ENCODE measurements at places on chromosomes 3 and 15.

GRCh38 chr3:9397906-9398699 is 688 bp downstream of the SETD5 start:
- peak; percentile 4 for DNase-seq

DNA sequence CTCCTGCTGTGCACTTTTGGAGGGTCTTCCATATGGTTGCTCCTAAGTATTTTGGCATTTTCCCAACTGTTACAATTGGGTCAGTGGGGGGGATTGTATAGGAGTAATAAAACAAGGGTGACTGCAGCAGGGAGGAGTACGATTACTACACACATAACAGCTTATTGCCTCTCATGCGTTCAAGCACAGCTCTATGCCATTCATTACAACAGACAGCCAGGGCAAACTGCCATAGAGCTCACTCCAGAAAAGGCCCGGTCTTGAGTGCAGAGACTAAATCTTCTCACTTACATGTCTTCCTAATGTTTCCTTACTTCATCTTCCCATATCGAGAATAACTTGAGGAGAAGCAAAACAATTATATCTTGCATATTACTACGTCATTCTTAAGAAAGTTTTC is 1.4 kb upstream of the CHMP2B start:
- no peak for DNase-seq

DNA sequence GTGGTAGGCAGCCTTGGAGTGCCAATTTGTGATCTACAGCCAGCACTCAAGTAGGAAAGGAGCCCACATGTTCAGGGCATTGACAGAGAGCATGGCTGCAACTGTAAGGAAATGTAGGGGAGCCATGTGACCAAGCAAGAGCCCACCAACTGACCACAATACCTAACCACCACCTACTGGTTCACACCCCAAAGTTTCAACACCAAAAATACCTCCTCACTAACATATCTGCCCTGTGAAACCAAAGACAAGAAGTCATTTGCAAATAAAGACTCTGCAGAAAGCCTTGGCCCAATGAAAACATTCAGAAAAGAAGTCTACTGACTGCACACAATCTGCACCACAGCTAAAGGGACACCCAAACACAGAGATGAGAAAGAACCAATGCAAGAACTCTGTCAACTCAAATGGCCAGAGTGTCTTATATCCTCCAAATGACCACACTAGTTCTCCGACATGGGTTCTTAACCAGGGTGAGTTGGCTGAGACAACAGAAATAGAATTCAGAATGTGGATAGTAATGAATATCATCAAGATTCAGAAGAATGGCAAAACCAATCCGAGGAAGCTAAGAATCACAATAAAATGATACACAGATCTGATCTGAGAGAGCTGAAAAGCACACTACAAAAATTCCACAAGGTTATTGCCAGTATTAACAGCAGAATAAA is 40.6 kb downstream of the SLC9C1 start:
- no peak for DNase-seq

GRCh38 chr3:130760922-130761321 is 14.3 kb upstream of the PIK3R4 start:
- no peak for DNase-seq

- DNase-seq = no peak
Measured at GRCh38 chr3:193827040-193827669, 234.1 kb downstream of the OPA1 start.

- no peak for DNase-seq
Measured at GRCh38 chr3:65604863-65605526, 433.7 kb downstream of the MAGI1 start.

DNA sequence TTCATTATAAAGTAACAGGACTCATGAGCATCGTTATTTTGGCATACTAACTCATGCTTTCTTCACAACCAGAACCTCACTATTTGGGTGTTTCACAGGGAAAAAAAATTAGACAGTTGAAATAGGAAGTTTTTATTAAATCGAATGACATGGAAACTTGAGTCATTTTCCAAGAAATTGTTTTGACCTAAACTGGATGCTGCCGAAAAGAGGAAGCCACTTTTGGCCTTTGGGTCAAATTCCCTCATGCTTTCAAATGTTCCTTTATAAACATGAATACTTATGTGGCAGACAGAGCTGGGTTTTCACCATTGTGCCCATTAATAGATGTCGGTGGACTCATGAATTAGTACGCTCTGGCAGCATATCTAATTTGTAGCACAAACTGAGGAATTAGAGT is 224.9 kb downstream of the MCTP2 start:
- DNase-seq = no peak

- DNase-seq = no peak
Measured at GRCh38 chr3:48894516-48894915, 4.2 kb downstream of the SLC25A20 start.

GRCh38 chr3:111980716-111981456 is 2.1 kb downstream of the ABHD10 start:
- DNase-seq = no peak

Data from CD4-positive, alpha-beta T cell treated with Interleukin-6 at 100 ng/mL for 8 hours (primary cell).